ENCODE measurements at places on chromosomes 3 and 15.
A peak's percentile ranks its signal among the peaks of the same experiment; 100 is the strongest.

GRCh38 chr3:45746165-45746776 is 50.1 kb downstream of the SLC6A20 start:
- no peak overlapping the region for H3K27ac ChIP-seq
- peaks cover 7% of the 10 kb centered on the region for H3K4me1 ChIP-seq
- H3K4me3 ChIP-seq: no peak overlapping the region
- no peaks in the 10 kb centered on the region for H3K27me3 ChIP-seq
- DNase-seq: no peak

DNA sequence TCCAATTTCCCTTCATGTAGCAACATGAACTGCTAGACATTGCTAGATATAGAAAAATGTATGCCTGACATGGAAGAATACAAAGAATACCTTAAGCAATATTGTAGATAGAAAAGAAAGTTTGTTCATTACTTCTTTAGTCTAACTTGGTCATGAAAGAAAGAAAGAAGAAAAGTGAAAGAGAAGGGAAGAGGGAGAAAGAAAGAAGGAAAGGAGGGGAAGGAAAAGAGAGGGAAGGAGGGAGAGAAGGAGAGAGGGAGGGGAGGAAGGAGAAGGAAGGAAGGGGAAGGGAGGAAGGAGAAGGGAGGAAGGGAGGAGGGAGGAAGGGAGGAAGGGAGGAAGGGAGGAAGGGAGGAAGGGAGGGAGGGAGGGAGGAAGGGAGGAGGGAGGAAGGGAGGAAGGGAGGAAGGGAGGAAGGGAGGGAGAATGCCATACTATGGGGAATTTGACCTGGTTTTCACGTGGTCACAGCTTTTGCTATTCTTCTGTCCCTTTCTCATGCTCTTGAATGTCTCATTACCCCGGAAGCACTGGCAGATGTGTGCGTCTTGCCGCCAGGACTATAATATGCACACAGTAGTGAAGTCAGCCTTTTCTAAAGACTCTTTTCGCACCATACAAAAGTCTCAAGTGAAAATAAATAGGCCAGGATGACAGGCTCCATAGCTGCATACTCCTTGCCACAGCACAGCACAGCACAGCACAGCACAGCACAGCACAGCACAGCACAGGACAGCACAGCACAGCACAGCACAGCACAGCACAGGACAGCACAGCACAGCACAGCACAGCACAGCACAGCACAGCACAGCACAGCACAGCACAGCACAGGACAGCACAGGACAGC is 78.2 kb downstream of the CHAC1 start:
- no peak for DNase-seq
- H3K4me1 ChIP-seq: peaks cover 5% of the 10 kb centered on the region
- peak overlapping the region; percentile 5 for H3K27ac ChIP-seq
- no peaks in the 10 kb centered on the region for H3K27me3 ChIP-seq
- peaks cover 20% of the 10 kb centered on the region for H3K36me3 ChIP-seq
- no peak overlapping the region for H3K4me3 ChIP-seq

DNA sequence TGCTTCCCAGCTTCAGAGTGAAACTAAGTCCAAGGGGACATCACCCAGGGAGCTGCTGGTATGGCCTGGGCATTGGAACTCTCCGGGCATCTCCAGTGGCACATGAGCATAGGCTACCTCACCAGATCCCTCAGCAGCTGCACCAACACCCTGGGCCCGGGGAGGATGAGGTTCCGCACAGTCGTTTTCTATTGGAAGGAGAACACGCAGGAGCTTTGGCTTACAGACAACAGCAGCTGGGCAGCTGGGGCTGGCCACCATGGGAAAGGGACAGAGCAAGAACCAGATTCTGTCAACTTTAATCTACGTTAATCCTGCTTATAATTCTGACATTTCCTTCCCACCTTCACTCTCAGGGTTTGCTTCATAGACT is 65.5 kb downstream of the MYO1E start:
- peaks cover 1% of the 10 kb centered on the region for H3K27me3 ChIP-seq
- no peak for DNase-seq
- peaks cover 7% of the 10 kb centered on the region for H3K4me1 ChIP-seq
- H3K36me3 ChIP-seq: no peaks in the 10 kb centered on the region

- no peak for DNase-seq
- H3K27ac ChIP-seq: no peak overlapping the region
- H3K4me1 ChIP-seq: peaks cover 3% of the 10 kb centered on the region
These were observed 16.9 kb downstream of the CYP11A1 start for GRCh38 chr15:74350295-74351275.

- no peak overlapping the region for H3K4me3 ChIP-seq
- H3K27ac ChIP-seq: peak overlapping the region; percentile 42
- H3K36me3 ChIP-seq: peaks cover 73% of the 10 kb centered on the region
- no peak for DNase-seq
- H3K4me1 ChIP-seq: peaks cover 64% of the 10 kb centered on the region
These were observed 6.3 kb downstream of the CLK3 start for GRCh38 chr15:74621936-74622335.

- no peak overlapping the region for H3K27ac ChIP-seq
- no peaks in the 10 kb centered on the region for H3K4me1 ChIP-seq
- no peak for DNase-seq
- H3K4me3 ChIP-seq: no peak overlapping the region
- H3K27me3 ChIP-seq: no peaks in the 10 kb centered on the region
- no peaks in the 10 kb centered on the region for H3K36me3 ChIP-seq
These were observed 292.0 kb downstream of the ZIC1 start for GRCh38 chr3:147701195-147701594.

- no peak overlapping the region for H3K27ac ChIP-seq
- no peak for DNase-seq
- no peaks in the 10 kb centered on the region for H3K36me3 ChIP-seq
- peaks cover 3% of the 10 kb centered on the region for H3K4me1 ChIP-seq
- no peak overlapping the region for H3K4me3 ChIP-seq
These were observed 4.9 kb downstream of the PLOD2 start for GRCh38 chr3:146156095-146156494.

DNA sequence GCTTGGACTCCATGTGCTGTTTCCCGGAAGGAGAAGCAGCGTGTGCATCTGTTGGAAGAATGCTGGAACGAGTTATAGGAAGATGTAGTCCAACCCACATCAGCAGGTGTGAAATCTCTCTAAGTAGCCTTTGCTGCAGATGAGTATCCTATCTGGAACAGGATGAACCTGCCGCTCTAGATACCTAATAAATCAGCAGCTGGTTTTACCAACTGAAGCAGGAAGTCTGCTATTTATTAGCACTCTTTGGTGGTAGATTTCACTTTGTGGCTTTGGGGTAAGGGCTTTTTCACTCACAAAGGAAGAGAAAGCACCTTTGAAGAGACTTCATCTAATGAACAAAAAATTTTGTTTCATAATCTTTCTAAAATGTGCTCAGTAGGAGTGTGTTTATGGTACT is 66.4 kb downstream of the DCUN1D1 start:
- H3K4me3 ChIP-seq: no peak overlapping the region
- no peaks in the 10 kb centered on the region for H3K27me3 ChIP-seq
- H3K27ac ChIP-seq: peak overlapping the region; percentile 85
- peak; percentile 11 for DNase-seq

GRCh38 chr15:64781299-64781698 is 5.9 kb upstream of the RBPMS2 start:
- H3K4me1 ChIP-seq: peaks cover 3% of the 10 kb centered on the region
- H3K4me3 ChIP-seq: no peak overlapping the region
- H3K27me3 ChIP-seq: peaks cover 16% of the 10 kb centered on the region
- DNase-seq: no peak
- H3K36me3 ChIP-seq: no peaks in the 10 kb centered on the region

GRCh38 chr3:56987238-56987895 is 73.1 kb upstream of the SPATA12 start:
- peaks cover 38% of the 10 kb centered on the region for H3K4me1 ChIP-seq
- DNase-seq: peak; percentile 53
- peaks cover 7% of the 10 kb centered on the region for H3K27me3 ChIP-seq
- no peak overlapping the region for H3K4me3 ChIP-seq
- no peaks in the 10 kb centered on the region for H3K36me3 ChIP-seq
- no peak overlapping the region for H3K27ac ChIP-seq

- H3K4me1 ChIP-seq: peaks cover 12% of the 10 kb centered on the region
- no peaks in the 10 kb centered on the region for H3K36me3 ChIP-seq
- DNase-seq: no peak
- H3K27ac ChIP-seq: no peak overlapping the region
- no peak overlapping the region for H3K4me3 ChIP-seq
These were observed 60.5 kb downstream of the CERS3 start for GRCh38 chr15:100468285-100468684.

DNA sequence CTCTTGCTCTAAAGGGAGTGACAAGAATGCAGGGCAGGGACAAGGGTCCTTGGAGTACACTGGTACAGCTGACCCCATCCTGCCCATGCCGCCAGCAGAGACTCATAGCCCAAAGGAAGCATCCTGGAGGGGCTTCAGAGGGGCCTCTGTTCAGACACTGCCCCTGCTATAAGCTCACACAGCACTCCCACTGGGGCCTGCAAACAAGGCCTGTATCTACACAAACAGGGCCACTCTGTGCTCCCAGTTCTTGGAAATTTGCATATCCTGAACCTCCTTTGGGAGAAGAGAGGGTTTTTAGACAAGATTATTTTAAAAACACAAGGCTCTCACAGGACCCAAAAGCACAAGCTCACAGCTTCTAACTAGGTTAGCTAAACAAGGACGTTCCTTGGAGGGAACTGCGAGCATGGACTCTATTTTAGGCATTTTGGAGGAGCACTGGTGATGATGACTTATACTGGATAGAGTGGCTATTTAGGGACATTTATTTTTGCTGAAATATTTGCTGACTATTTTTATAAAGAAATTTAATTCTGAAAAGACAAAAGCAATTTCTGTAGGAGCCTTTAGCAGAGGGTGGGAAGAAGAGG is 16.4 kb upstream of the ANKRD34C start:
- no peaks in the 10 kb centered on the region for H3K36me3 ChIP-seq
- no peak for DNase-seq
- H3K4me3 ChIP-seq: no peak overlapping the region
- no peak overlapping the region for H3K27ac ChIP-seq
- H3K27me3 ChIP-seq: peaks cover 18% of the 10 kb centered on the region
- no peaks in the 10 kb centered on the region for H3K4me1 ChIP-seq

- no peak overlapping the region for H3K27ac ChIP-seq
- peaks cover 8% of the 10 kb centered on the region for H3K36me3 ChIP-seq
- no peak for DNase-seq
- H3K4me1 ChIP-seq: peaks cover 3% of the 10 kb centered on the region
- no peaks in the 10 kb centered on the region for H3K27me3 ChIP-seq
These were observed 217.7 kb upstream of the CGNL1 start for GRCh38 chr15:57158589-57158988.

DNA sequence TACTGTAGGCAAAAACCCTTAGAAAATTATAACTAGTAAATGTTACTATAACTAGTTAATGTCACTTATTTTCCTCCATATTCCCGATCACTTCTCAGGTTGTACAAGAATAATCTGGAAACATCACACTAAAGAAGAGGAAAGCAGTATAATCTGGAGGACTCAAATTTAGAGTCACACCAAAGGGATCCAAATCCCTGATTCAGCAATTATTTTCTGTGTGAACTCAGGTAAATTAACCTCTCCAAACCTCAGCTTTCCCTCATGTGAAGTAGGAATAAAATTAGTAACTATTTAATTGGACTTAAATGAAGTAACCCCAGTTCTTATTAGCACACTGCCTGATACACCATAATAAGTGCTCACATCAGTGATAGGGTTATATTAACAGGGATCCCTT is 170.1 kb upstream of the NECTIN3 start:
- no peaks in the 10 kb centered on the region for H3K4me1 ChIP-seq
- H3K36me3 ChIP-seq: no peaks in the 10 kb centered on the region
- no peak for DNase-seq
- no peaks in the 10 kb centered on the region for H3K27me3 ChIP-seq
- no peak overlapping the region for H3K4me3 ChIP-seq

DNA sequence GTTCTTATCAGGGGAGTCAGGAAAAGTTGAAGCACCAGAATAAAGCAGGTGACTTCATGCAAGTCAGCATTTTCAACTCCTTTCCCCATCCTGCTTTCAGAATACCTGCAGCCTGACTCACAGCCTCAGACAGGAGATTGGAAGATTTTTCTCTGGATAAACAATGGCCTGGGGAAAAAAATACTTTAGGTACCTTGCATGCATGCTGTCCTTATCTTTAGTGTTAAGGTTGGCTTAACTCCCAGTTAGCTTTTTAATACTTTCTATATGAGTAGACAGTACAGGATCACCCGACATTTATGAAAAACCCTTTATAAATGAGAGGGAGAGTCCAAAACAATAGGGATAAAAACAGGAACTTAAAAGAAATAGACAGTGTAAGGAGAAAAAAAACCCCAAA is 53.6 kb downstream of the PAK2 start:
- DNase-seq: no peak
- H3K27me3 ChIP-seq: no peaks in the 10 kb centered on the region
- H3K4me1 ChIP-seq: peaks cover 20% of the 10 kb centered on the region
- H3K4me3 ChIP-seq: no peak overlapping the region
- no peak overlapping the region for H3K27ac ChIP-seq

DNA sequence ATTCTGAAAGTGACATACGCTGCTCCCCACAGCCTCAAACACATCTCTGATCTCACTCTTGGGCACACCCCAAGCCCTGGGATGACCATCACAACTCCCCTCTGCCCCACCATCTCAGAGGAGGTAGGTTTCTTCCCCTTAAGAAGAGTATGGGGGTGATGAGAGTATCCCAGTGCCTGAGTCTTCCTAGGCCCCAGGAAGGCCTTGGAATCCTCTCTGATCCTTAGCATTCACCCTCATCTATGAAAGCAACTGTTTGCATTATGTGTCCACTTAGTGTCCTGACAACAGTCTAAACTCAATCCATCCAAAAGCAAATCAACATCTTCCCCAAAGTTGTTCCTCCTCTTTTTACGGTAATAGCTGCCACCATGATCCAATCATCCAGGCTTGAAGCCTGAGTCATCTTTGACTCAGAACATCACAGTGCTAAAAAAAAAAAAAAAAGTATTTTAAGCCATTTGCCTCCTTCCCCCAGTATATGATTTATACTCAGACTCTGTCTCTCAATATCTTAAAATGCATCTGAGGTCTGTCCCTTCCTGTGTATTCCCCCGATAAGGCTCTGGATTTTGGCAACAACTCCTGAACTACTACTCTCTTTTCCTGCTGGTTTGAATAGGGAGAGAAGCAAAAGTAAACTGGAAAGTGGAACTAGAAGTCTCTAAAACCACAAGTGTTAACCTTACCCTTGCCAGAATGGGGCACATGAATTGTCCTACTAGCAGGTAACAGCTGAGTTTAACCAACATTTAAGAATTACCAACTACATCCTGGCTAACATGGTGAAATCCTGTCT is 22.5 kb downstream of the POPDC2 start:
- peaks cover 31% of the 10 kb centered on the region for H3K4me1 ChIP-seq
- no peak overlapping the region for H3K4me3 ChIP-seq
- no peaks in the 10 kb centered on the region for H3K27me3 ChIP-seq
- H3K36me3 ChIP-seq: peaks cover 24% of the 10 kb centered on the region

DNA sequence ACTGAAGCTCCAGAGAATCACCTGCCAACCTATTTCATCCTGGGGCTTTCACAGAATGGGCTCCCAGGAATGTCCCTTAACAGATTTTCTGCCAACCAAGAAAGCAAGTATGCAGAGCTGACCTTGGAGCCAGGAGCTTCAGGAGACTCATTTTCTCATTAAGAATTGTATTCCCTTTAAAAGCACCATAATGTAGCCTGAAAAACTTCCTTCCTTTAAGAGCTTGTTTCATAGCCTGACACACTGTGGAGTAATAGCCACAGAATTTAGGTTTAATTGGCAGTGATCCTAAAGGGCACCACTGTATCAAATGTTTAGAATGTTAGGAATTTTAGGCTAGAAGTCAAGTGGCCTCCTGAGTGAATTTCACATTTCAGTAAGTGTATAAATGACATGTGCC is 309.8 kb downstream of the GBE1 start:
- no peak for DNase-seq
- H3K27ac ChIP-seq: no peak overlapping the region
- H3K27me3 ChIP-seq: no peaks in the 10 kb centered on the region
- H3K4me1 ChIP-seq: no peaks in the 10 kb centered on the region

GRCh38 chr3:53044711-53045517 is 959 bp downstream of the SFMBT1 start:
- peak; percentile 42 for DNase-seq
- peaks cover 46% of the 10 kb centered on the region for H3K4me1 ChIP-seq
- H3K4me3 ChIP-seq: peak overlapping the region; percentile 94
- H3K27ac ChIP-seq: peak overlapping the region; percentile 95
- H3K36me3 ChIP-seq: peaks cover 6% of the 10 kb centered on the region
